COR-L47 (cell line): ENCODE measurements at places on chromosomes 16 and 17.

DNA sequence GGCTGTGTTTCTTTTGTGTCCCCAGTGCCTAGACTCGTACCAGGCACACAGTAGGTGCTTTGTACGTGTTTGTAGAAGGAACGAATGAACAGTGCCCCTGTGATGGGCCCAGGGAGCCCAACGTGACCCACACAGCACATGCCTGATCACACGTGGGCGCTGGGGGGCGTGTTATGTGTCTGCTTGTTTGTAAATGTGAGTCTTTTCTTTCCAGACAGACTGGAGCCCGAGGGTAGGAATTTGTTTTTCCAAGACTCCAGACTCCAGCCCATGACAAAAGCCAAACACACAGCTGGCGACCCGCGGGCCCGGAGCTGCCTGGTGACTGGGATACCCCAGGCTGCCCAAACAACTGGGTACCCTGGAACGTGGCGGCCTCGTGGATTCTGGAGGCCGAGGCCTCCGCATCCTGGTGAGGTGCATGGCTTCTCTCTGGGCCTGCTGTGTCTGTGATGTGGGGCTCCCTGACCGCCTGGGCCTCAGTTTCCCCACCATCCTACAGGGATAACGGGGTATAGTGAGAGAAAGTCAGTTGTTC, 14.9 kb upstream of the CBFA2T3 start:
- no peak for DNase-seq

- DNase-seq: no peak
These were observed 44.6 kb downstream of the CMTM4 start for GRCh38 chr16:66651965-66652364.

DNA sequence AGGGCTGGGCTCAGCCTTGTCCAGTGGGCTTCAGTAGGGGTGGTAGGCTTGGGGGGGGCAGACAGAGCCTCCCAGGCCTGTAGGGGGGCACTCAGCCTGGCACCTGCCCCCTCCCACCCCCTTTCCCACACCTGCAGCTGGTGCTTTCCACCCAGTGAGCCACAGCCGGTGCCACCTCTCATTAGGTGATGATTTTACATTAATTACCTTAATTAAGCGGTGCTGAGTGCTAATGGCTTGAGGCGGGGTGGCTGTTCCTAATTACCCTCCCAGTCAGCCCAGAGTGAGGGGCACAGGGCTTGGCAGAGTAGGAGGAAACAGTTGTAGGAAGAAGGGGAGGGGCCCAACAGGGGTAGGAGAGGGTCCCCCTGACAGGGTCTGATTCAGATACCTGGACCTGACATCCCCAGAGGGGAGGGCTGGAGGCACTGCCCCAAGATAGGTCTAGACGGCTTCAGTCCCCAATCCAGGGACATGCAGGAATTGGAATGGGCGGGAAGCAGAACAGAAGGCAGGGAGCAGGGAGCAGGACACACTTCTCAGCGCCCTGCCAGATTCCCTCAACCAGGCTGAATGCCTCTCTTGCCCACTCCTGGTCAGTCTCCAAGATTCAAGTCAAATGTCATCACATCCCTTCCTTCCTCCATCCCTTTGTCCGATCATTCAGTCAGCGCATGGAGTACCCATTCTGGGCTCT, 26.5 kb upstream of the PHF12 start:
- DNase-seq: peak; percentile 71

DNA sequence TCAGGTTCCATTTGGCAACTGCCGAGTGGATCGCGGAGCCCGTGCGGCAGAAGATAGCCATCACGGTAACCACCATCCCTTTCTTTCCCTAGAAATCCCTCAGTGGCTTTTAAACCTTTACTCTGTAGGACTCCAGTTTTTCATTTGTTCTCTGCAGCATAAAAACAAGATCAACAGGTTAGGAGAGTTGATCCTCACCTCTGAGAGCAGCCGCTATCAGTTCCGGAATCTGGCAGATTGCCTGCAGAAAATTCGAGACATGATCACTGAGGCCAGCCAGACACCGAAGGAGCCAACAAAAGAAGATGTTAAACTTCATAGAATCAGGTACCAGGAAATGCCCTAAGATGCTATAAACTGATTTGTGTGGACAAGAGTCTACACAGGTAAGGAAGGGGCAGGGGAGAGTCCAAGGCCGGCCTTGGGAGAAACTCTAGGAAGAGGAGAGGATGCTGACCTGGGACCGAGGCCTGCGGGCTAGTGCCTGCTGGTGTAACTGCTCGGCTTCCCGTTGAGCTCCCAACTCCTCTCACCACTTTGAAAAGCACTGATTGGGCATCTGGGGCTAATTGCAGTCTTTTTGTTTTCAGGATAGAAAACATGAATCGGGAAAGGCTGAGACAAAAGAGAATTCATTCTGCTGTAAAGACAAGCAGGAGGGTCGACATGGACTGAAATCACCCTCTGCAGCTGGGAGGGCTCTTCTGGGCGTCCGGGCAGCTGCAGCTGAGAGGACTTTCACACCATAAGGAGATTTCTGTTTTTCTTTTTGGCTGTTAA, 8.1 kb downstream of the MRPL58 start:
- DNase-seq: no peak

- DNase-seq: no peak
These were observed 225.8 kb downstream of the PMP22 start for GRCh38 chr17:15039366-15039765.

DNA sequence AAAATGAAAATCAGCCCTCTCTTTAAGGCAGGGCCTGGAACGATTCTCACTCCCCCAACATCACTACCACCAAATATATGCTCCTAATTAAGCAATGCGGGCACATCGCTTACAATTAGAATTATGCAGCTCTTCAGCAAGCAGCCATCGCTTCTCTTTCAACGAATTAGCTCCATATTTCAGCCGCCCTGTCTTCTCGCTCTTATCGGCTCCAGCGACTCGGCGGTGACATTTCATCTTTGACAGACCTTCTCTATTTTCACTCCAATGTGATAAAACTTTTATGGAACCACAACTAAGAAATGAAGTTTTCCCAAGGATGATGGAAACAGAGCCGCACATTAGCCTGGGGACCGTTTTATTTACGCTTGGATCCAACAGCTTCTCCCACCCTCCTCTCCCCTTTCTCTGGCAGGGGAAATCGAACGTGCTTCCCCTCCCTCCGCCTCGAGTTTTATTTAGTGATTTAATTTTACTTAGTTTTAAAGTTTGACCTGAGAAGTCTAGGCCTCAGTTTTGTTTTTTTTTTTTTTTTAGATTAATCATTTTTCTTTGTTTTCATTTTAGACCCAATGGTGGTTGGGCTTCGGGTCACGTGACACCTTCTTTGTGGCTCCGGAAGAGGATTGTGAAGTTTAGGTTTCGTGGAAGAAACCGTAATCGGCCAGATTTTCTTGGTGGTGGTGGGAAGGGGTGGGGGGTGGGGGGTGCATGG, 3.1 kb upstream of the HOXB2 start:
- no peak for DNase-seq

- no peak for DNase-seq
These were observed 3.3 kb upstream of the FBXL20 start for GRCh38 chr17:39404542-39405378.

- DNase-seq: no peak
These were observed 3.8 kb upstream of the KIF2B start for GRCh38 chr17:53818929-53819328.

DNA sequence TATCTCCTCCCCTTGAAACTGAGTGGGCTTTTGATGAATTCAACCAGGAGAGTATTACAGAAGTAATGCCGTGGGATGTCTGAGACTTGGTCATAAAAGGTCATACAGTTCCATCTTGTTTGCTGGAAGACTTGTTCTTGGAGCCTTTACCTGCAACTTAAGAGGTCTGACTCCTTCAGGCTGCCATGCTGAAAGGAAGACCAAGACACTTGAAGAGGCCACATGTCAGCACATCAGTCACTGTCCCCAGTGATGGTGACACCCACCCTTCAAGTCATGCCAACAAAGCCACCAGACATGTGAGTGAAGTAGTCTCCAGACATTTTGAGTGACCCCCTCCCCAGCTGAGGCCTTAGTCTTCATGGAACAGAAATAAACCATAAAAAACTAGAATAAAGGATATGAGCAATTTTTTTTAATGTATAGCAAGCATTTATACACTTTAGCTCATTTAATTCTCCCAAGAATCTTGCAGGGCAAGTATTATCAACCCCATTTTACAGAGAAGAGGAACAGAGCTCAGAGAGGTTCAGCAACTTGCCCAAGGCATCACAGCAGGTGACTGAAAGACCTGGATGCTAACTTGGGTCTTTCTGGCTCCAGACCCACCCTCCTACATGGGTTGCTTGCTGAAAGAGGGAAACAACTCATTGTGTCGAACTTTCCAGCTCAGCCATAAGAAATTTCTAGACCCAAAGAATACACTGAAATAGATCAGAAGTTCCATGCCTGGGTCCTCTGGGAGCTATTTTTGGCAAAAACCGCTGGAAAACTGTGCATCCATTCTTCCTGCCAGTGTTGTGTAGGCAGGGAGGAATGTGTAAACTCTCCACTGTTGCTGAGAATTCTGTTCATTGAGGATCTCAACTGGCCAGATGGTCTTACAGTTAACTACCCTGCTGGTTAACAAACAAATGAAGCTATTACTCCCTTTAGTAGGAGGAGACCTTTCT, 38.1 kb downstream of the SOCS1 start:
- no peak for DNase-seq
